ENCODE measurements at places on chromosomes 16 and 17.

GRCh38 chr17:63498626-63499195, 21.9 kb downstream of the ACE start:
- DNase-seq = no peak

DNA sequence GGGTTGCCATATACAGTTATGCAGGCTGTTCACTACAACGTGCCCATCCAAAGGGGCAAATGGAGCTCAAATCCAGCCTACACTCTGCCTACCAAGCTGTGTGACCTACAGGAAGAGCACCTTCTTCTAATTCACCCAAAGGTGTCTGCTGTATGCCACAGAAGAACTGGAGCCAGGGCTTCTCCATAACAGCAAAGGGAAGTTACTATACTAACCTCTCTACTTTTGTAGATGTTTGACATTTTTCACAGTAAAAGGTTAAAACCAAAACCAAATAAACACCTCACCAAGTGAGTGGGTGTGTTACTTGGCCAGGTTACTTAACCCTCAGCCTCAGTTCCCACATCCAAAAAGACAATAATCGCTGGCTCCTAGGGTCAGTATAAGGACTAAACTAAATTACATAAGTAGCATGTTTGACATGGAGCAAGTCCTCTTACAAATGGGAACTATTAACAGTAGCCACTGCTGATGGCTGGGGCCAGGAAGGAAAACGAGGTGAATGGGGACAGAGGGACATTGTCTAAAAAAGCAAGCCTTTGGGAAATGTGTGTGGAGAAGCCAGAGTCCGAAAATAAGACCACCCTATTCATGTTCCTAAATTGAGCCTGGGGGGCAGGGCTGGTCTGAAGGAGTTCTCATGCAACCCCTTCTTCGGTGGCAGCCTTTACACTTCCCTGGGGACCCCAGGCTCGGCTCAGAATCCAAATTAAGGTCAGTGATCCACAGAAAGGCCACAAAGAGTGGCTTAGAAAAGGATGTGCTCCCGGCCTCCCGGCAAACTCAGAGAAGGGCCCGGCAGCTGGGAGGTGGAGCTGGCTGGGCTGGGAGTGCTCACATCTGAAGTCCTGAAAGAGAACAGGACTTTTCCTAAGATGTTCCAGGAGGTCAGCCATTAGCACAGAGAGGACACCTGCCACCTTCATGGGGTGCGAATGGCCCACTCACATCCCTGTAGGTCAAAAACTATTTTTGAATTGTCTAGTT, 13.5 kb downstream of the CUEDC1 start:
- no peak for DNase-seq

GRCh38 chr17:73657473-73658116, 13.3 kb upstream of the SDK2 start:
- peak; percentile 35 for DNase-seq

DNA sequence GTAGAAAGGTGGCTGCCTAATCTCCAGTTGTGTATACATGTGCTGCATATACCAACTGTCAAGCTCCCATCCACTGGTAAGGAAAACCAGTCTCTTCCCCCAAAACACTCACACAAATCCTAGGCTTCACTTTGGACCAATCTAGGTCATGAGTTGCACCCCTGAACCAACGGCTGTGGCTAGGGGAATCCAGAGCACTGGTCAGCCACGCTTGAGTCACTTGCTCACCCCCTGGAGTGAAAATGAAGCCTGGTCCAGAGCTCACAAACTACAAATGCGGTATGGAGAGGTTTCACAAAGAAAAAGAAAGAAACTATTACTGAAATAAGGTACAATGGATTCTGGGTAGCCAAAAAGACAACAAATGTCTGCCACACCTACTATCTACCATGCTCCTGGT, 66.1 kb upstream of the NLK start:
- DNase-seq = no peak

Measured in activated gamma-delta T cell treated with Interleukin-2 at 50 U/mL for 16 hours (primary cell).